ENCODE measurements at places on chromosomes 3 and 15.

DNA sequence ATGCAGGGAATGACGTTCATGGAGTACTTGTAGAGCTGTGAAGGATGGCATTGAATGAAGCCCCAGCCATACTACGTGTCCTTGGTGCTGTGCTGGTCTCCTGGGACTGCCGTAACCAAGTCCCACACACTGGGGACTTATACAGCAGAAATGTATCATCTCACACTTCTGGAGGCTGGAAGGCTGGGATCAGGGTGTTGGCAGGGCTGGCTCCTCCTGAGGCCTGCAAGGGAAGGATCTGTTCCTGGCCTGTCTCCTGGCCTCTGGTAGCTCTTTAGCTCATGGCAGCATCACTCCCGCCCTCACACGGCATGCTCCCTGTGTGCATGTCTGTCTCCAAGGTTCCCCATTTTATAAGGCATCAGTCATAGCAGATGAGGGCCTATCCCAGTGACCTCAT is 29.5 kb upstream of the GABRG3 start:
- no peak for DNase-seq

- no peak for DNase-seq
Observed at GRCh38 chr3:100970477-100970990, 22.7 kb downstream of the ABI3BP start.

DNA sequence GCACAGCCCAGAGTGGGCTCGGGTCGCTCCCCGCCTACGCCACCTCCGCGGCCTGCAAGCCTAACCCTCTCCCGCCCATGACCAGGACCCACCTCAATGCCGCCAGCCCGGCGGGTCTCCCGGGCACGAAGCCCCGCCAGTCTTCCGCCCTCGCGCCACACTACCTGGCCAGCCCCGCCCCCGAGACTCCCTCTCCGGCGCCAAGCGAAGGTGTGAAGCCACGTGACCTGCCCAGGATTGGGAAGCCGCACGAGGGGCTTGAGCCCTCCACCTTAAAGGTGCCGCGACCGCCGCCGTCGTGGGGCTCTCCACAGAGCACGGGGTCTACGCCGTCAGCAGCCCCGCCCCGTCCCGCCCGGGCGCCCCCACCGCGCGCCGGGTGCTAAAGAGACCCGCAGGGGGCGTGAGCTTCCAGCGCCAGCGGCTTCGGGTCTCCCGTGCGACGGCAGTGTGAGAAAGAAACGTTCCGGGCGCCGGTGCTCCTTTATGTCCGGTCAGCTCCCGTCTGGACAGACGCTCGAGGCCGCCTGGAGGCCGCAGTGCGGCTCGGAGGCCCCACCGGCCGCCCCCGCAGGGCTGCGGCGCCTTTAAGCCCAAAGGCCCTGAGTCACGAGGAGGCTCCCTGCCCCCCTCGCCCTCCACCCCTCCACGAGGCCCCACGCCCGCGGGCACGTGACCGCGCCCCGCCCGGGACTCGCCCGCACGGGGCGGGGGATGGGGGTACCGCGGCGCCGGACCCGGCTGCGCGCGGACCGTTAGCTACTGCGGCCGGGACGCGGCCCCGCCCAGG is at the start of gene CPEB1:
CPEB1 (minus strand) TSS at position 319 of the 790 bp plus-strand sequence. CDS start 18,904 bp downstream, outside the sequence.
- no peak for DNase-seq

DNA sequence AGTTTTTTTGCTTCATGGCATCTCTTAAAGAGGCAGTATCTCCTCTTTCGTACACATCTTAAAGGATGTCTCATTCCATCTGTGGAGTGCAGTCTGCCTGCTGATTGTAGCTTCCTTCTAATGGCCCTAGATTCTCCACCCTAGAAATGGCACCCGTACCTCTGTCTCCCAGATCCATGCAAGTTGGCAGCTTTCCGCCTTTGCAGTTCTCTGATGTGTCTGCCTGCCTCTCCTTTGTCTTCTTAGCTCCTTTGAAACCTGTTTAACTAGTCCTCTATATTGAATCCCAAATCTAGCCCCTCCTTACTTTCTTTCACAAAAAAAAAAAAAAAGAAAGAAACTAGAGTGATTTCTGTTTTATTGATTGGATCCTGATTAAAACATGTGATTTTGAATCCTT is 1025.0 kb downstream of the ZPLD1 start:
- DNase-seq: no peak

GRCh38 chr3:197673170-197673569 is 63.5 kb downstream of the RUBCN start:
- DNase-seq: no peak

- no peak for DNase-seq
Observed at GRCh38 chr3:134903837-134904236, 108.8 kb downstream of the EPHB1 start.

DNA sequence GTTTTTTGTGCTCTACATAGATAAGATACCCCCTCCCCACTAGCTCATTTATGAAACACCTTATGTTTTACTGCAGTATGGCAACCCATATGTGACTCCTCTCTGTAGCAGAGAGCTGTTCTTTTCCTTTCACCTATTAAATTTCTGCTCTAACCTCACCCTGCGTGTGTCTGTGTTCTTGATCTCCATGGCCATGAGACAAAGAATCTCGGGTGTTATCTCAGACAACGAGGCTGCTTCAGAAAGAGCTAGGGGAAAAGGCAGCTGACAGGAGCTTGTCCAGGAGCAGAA is 18.0 kb downstream of the CCR8 start:
- no peak for DNase-seq

DNA sequence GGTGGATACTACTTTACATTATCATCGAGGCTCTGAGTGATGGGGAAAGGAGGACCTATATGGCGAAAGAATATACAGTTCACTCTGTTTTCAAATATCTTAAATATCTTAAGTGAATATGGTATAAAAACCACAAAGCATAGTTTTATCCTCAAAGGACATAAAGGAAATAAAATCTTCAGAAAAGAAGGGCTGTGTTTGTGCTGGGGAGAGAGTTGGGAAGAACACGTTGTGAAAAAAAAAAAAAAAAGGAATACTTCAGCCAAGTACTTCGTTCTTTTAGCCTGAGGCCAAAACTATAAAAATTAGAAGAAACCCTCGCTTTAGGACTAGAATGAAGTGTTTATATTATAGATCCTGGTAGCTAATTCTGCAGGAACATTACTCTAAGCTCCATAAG is 10.2 kb upstream of the TMEM212 start:
- DNase-seq: no peak

DNA sequence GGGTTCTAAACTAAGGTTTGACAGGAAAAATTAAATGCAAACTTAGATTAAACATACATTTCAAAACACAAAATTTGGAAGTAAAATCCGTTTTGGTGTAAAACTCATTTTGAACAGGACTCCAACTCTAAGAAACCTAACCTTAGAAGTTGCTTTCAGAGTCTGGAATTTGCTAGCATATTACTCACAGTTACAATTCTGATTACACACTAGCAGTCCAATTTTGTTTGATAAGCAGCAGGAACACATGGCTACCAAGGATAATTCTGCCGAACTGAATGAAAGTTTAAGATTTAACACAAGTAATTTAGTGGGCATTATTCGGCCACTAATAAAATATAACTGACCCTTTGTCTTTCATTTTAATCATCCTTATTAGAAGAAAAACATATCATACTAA is 49.6 kb downstream of the FRMD5 start:
- DNase-seq: no peak

DNA sequence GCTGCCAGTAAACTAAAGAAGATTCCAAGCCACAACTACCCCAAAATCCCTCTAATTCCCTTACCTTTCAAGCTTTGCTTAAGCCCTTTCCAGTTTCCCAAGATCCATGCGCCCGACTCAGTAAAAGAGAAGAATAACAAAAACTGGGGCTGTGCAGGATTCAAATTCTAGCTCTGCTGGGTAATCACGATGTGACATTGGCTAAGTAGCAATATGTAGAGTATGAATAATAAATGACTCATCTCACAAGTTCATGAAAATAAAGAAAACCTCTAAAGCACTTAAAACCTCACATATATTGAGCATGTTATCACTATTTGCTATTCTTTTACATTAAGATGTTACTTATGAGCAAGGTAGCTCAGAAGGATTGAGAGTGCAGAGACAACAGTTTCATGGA is 522.2 kb upstream of the ZNF717 start:
- DNase-seq: no peak

- DNase-seq: no peak
Observed at GRCh38 chr3:55174747-55175146, 246.9 kb upstream of the LRTM1 start.

GRCh38 chr15:68367992-68368391 is 64.0 kb downstream of the ITGA11 start:
- no peak for DNase-seq

GRCh38 chr15:32893421-32893820 is 175.6 kb downstream of the GREM1 start:
- no peak for DNase-seq

DNA sequence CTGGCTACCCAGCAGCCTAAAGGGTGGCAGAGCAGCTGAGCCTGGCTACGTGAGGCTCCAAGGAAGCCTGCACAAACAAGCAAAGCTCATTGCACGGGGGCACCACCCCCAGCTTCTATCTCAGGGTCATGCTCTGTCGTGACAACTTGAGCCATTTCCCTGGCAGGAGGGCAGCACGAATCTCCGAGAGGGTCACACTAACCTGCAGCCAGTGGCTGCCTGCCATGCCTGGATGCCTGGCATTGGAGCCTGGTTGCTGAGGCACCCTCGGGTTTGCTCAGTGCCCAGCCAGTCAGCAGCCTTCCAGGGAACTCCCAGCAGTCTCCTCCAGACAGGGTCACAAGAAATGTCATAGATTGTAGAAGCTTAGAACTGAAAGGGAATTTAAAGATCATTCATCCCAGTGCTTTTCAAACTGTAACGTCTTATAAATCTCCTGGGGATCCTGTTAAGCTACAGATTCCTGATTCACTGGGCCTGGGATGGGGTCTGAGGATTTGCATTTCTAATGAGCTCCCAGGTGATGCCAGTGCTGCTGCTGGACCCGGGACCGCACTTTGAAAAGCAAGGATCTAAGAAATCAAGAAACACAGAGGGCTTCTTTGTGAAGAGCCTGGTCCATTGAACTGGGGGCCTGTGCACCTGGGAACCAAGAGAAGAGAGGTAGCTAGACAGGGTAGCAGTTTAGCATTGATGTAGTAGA is 48.4 kb downstream of the TMEM266 start:
- DNase-seq: no peak

DNA sequence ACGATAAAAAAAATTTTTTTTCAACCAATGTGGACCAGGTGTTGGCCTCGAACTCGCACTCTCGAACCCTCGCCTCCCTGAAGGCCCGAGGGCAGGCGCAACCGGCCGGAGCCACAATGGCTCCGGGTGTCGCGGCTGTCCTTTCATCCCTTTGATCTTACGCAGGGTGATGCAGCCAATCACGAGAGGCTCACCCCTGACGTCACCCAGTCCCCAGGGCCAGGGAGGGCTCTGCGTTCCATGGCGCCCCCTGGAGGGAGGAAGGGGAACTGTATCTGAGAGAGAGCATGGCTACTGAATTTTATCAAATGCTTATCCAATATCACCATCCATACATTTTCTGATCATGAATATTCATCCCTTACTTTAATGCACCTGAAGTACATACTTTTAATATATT is 15.4 kb upstream of the GMNC start:
- no peak for DNase-seq

- DNase-seq: no peak
Observed at GRCh38 chr15:69149803-69150202, 10.6 kb upstream of the GLCE start.

DNA sequence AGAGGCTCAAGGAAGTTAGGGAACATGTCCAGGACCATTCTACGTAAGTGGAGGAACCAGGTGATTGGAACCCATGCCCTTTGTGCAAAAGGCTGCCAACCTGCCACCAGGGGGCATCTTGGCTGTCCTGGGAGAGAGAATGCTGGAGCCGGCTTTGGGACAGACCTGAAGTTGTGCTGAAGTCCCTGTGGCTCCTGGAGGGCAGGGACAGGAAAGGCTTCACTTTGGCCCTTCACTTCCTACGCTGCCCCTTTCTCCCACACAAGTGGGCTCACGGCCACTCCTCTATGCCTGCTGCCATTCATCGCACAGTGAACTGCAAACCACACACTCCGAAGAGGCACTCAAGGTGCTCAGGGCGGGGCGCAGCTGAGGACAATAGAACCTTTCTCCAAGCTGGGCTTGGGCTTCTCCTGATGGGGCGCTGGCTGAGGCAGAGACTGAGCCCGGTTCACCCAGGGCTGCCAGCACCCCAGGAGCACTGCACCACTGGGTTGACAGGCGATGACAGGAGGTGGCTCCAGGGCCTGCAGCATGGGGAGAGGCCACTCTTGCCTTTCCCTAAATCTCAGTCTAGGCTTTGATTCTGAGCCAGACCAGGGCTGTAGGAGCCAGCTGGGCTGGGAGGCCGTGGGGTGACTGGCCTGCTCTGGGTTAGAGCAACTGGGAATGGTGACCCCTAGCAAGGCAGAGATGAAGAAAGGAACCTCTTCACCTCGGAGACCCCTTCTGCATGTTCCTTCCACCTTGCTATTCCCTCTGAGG is 8.4 kb downstream of the SHF start:
- no peak for DNase-seq

- DNase-seq: no peak
Observed at GRCh38 chr3:49534581-49535441, 19.5 kb upstream of the BSN start.

- DNase-seq: no peak
Observed at GRCh38 chr15:69824075-69824876, 273.4 kb downstream of the TLE3 start.

Data from stimulated activated CD4-positive, alpha-beta T cell treated with anti-CD3 and anti-CD28 coated beads, Interleukin-12 subunit alpha, Interleukin-12 subunit beta, amount 100 ng/mL, for 48 hours (primary cell).